Putamen (tissue), 1 donor: ENCODE measurements at places on chromosomes 1 and 21.
A peak's percentile ranks its signal among the peaks of the same experiment; 100 is the strongest.

- DNase-seq = no peak
Observed at GRCh38 chr1:203663294-203663693, 36.7 kb downstream of the ATP2B4 start.

DNA sequence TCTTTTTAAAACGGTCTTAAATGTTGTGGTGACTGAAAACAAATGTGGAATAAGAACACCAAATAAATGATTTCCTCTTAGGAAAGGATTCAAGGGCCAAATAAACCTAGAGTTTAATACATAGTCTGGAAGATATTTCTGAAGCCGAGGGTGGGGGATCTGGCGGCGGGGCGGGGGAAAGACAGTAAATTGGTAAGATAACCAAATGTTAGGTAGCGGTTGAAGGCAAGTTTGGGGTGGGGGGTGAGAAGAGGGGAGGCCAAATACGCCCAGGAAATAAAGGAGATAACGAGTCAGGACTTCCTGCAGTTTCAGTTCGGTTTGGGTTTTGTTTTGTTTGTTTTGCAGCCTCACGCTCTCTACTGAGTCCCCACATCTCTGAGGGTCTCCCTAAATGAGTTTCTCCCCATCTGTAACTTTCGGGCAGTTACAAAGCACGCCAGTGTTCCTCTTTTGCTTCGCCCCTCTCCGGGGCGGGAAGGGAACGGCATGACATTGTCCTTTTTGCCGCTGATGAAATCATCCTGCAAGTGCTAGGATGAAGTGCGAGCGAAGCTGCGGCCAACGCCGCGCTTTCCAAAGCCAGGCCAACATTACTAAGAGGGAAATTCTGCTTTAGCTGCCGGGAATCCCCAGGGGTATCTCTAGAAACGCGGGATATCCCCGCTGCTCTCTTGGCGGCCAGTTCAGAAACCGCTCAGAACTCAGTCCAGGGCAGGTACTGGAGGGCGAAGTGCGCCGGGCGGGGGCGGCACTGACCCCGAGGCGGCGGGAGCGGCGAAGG, 844 bp downstream of the NIBAN1 start:
- no peak for DNase-seq

- DNase-seq = no peak
Observed at GRCh38 chr1:205122489-205122882, 708 bp upstream of the RBBP5 start.

- no peak for DNase-seq
Observed at GRCh38 chr1:110053552-110054428, 16.7 kb downstream of the ALX3 start.

GRCh38 chr1:214205053-214205452, 75.9 kb upstream of the SMYD2 start:
- no peak for DNase-seq

- DNase-seq = no peak
Observed at GRCh38 chr1:111446967-111447892, 1.8 kb downstream of the WDR77 start.

- no peak for DNase-seq
Observed at GRCh38 chr1:93842750-93843500, 36.1 kb downstream of the DNTTIP2 start.

DNA sequence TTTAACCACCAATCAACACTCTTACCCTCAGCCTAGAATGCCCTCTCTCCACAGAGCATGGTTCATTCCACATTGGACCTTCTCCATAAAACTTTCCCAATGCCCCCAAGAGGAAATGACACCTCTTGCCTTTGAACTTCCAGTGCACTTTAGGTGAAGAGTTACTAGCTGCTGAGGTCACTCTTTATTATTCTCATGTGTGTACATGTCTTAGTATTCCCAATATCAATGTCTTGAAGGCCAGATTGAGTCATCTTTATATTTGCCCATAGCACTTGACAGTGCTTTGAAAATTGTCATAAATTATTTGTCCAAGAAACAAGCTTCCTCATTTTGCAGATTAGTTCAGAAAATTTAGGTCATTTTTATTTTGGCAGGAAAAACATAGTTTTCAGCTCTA, 8.1 kb upstream of the DNASE2B start:
- no peak for DNase-seq

GRCh38 chr1:231527586-231528171, 790 bp upstream of the TSNAX start:
- DNase-seq = no peak

- no peak for DNase-seq
Observed at GRCh38 chr1:244010191-244010590, 40.9 kb upstream of the ZBTB18 start.

DNA sequence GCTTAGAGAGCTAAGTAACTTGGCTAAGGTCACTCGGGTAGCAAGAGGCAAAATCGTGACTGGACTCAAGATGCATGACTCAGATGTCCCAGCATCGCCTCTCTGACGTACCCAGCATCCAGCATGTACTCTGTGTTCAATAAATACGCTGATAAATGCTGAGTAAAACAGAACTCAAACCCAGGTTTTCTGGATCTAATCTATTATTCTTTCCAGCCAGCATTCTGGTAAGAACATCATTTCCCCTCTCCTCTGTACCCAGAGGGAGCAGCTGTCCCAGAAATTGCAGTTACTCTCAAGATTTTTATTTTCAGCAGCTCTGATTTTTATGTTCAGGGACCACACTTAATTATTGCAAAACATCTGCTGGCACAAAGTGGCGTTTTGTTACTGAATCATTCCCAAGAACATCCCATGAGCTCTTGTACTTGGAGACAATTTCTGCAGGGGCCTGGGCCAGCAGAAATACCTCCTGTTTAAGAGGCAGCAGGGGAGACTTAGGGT, 249.0 kb downstream of the PRDM2 start:
- DNase-seq = no peak

DNA sequence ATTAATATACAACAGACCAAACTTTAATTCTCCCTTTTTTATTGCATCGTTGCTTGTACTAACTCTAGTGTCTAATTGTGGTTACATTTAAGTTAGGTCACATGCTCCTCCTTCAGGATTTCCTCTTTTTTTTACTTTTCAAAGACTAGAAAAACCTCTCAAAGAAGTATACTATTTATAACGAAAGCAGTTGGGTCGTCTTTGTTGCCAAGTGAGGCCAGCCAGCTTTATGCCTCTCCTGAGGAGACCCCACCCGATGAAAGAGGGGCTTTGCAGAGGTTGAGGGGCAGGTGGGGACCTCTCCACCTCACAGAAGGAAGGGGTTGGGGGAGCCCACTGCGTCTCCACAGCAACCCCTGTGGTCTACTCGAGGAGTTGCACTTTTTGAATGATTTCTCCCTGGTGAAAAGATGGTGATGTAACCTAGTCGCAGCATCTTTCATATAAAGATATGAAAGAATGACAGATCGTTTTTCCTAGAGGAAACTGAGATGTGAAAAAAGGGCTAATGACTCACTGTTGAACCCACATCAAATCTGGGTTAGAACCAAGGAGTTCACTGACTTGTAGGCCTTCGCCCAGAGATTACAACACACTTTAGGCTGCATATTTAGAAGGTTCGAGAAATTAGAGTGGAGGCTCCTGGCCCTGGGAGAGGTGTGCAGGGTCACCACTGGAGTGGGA, 6.4 kb downstream of the TGFB2 start:
- no peak for DNase-seq

DNA sequence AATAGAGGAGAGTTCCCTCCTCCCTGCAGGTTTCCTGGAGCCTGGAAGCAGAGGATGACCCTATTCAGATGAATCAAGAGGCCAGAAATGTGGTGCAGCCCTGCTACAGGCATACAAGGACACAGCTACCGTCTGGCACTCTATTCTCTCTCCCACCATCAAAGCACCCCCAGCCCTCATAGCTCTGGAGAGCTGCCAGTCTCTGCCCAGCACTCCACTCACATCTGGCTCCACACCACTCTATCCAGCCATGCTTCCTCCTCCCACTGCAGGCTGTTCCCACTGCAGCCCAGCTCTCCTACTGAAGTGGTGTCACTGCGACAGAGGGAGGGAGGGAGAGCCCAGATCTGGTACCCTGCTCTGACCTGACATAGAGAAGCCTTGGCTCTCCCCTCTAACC, 18.4 kb downstream of the SYT2 start:
- no peak for DNase-seq

DNA sequence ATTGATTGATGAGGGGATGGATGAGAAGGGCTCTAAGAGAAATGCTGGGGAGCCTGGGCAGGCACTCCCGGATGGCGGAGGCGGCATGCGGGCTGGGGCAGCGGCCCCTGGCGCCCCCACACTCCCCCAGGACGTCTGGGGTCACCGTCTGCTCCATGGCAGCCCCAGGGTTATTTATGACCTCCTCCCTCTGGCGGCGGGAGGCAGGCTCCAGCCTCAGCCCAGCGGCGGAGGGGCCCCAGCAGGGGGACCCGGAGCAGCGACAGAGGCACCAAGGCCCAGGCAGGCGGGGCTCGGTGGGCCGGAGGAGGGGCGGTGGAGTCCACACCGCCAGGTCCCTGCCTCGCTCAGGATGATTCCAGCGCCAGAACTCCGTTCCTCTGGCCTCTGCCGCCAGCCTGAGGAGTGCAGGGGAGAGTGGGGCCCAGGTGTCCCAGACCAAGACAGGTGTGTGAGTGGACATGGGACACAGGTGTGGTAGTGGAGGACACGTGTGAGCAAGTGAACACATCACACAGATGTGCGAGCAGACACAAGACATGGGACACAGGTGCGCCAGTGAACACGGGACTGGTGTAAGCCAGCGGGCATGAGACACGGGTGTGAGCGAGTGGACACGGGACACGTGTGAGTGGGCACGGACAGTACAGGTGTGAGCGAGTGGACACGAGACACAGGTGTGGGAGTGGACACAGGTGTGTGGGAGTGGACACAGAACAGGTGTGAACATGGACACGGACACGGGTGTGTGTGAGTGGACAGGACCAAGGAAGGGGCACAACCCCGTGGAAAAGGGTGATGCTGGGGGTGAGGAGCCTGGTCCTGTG, 2.5 kb upstream of the SAMD11 start:
- peak; percentile 58 for DNase-seq

DNA sequence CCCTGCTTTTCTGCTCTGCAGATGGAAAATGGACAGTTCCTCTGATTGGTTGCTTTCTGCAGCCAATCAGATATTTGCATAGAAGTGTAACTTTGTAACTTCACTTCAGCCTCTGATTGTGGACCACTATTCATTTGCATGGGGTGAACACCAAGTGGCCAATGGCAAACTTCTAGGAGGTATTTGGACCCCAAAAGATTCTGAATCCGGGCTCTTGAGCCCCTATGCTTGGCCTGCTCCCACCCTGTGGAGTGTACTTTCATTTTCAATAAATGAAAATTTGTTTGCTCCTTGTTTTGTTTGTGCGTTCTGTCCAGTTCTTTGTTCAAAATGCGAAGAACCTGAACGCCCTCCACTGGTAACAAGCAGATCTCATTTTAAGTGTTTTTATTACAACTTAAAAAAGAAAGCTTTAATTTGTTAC, 6.4 kb upstream of the GSTM4 start:
- no peak for DNase-seq

- DNase-seq = peak; percentile 96
Observed at GRCh38 chr1:202888531-202889360, at the start of gene RABIF. RABIF (minus strand) TSS chr1:202889149; CDS start chr1:202889098, 51 bp downstream.

DNA sequence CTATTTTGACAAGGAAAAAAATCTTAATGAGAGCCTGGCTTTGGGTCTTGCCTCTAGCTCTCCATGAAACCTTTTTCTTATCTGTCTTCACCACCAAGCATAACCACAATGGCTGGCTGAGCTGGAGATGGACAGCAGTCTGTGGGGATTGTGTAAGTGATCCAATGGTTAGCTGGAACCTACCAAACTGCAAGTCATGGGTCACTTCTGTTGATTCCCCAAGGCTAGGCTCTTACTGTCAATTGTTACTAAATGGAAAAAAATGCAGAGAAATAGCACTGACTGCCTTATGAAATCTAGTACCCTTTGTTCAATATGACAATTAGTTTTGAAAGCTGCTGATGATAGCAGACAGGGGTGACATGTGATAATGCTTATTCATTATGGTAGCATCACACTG, 359.0 kb downstream of the ST6GALNAC3 start:
- no peak for DNase-seq

- DNase-seq = no peak
Observed at GRCh38 chr1:93565496-93566206, 116.0 kb downstream of the BCAR3 start.

- no peak for DNase-seq
Observed at GRCh38 chr1:40024671-40025070, 15.9 kb upstream of the CAP1 start.

DNA sequence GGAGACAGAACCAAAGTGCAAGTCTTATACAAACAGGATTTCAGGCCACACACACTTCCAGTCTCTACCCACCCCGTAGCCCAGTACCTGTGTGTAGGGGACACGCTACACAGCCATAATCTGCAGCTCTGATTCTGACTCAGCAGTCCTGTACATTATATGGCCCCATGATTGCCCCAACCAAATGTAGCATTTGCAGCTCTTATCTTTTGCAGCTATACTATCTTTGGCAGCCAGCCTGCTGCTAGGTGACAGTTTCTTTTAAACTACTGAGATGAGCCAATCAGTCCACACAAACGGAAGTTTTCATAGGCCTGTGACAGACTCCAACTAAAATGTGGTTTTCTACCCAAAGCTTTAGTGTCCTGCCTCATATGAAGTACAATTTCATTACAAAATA, 259.6 kb upstream of the ST6GALNAC5 start:
- DNase-seq = no peak

- no peak for DNase-seq
Observed at GRCh38 chr1:26538480-26539412, 9.2 kb downstream of the RPS6KA1 start.

DNA sequence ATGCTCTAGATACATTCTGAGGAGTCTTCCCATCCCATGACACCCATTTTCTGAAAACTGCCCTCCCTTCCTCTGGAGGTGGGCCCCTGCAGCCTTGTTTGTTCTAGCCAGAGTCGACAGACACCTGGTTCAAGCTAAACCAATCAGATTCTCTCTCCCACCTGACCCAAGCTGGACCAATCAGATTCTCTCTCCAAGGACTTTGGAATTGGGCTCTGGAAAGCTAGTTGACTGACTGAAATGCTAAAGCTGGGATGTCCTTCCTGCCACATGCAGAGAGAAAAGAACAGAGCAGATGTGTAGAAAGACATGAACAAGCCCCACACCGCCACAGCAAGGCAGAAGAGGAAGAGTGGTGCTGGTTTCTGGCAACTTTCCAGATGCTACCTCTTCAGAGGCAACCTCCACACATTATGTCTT, 24.6 kb downstream of the ASAP3 start:
- no peak for DNase-seq

DNA sequence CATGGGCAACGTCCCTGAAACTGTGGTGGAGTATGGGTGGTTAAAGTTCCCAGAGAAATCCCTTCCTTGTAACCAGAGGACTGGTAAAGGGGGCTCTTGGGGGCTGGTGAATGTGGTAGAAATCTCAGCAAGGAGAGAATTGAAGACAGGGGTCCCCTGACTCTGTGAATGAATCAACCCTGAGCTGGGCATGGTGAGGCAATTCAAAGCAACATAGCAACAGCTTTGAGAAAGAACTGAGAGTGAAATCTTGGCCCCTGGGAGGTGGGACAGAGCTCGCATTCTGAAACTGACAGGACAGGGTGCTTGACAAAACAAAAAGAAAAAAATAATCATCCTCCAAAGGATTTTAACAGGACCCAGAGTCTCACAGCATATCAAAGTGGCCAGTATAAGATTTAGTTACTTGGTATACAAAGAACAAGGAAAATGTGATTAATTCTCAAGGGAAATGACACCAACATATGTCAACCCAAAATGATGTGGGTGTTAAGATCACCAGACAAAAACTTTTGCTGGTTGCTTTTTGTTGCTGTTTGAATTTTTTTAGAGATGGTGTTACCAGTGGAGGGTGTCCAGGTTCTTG, 11.7 kb upstream of the SUMO3 start:
- no peak for DNase-seq
